Sigmoid colon (tissue), 7 donors: ENCODE measurements at places on chromosomes 1 and 21. TPM values are rescaled to one million over a fixed set of nuclear protein-coding genes. Genes with fewer than 3 reads are reported as not detected.

Gene C1orf116
- total RNA-seq: 0.36 TPM

Gene CDA
- total RNA-seq: 1.3 TPM

DNA sequence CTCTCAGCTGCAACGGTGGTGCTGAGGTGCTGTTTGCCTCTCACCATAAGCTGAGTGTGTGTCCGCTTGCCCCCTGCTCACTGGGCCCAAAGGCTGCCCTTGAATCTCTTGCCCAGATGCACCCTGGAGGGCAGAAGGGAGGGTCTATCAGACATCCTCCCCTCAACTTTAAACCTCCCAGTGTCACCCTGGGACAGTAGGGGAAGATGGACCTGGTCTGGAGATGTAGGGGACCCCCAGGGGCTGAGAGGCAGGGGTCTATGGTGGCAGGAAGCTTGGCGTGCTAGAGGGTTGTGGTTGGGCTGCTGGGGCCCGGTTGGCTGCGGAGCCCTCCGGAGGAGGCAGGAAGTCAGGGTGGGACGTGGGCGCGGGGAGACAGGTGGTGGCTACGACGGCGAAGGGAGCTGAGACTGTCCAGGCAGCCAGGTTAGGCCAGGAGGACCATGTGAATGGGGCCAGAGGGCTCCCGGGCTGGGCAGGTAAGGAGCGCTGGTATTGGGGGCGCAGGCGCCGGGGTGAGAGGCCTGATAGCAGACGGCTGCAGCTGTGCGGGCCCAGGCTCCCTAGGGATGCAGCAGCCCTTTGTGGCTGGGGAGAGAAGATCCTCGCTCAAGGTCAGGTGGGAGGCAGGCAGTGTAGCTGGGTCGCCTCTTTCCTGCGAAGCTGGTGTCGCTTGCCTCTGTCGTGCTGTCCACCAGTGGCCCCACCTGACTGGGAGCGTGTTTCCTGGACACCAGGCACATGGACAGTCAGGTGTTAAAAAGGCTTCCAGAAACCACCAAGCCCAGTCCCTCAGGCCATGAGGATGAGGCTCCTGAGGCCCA is at the start of gene LCK:
TSS of gene LCK (plus strand) at position 373 of the 824 bp plus-strand sequence. CDS start 23,065 bp downstream, outside the sequence.
- DNase-seq: no peak

DNA sequence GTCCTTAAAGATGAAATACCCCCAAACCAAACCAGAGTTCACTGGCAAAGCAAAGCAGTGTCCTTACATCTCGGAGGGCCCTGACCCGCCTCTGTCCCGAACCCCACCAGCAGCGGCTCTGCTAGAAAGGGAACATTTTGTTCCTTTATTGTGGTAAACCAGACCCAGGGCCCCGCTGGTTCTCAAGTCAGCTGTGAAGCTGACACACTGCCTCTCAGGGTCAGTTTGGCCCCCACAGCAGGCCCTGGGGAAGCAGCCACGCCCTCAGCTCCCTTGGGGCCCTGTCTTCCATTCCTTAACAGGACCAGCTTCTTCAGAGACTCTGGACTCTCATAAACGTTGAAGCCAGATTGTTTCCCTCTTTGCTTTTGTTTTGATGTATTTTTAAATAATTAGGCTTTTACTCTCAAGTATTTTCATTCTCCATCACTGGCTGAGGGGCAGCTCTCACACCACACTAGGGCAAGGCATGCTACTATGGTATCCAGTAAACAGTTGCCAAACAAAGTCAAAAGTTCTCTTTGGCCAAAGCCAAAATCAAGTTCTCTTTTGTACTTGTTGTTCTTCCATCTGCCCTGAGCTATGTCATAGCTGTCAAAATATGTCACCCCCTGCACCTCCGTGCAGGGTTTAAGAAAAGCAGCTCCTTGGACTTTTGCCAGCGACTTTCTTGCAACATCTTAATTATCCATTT is 61.1 kb upstream of the ANGPTL1 start:
- DNase-seq: peak; percentile 96
